ENCODE measurements at places on chromosomes 5 and 9. TPM values are rescaled to one million over a fixed set of nuclear protein-coding genes. Genes with fewer than 3 reads are reported as not detected.

Gene OR4F3
- total RNA-seq = not detected

Gene ACSL6
- 2.0 TPM for total RNA-seq

- no peak overlapping the region for H3K27ac ChIP-seq
- H3K36me3 ChIP-seq = no peaks in the 10 kb centered on the region
- no peak for DNase-seq
Observed at GRCh38 chr9:18487611-18488010, 13.7 kb downstream of the ADAMTSL1 start.

- DNase-seq = no peak
- no peak overlapping the region for H3K4me3 ChIP-seq
- peaks cover 13% of the 10 kb centered on the region for H3K4me1 ChIP-seq
- H3K36me3 ChIP-seq = no peaks in the 10 kb centered on the region
- no peaks in the 10 kb centered on the region for H3K27me3 ChIP-seq
Observed at GRCh38 chr5:59648038-59648831, 245.3 kb downstream of the PDE4D start.

- peaks cover 62% of the 10 kb centered on the region for H3K4me1 ChIP-seq
- no peaks in the 10 kb centered on the region for H3K36me3 ChIP-seq
- peak overlapping the region; percentile 33 for H3K27ac ChIP-seq
- no peak overlapping the region for H3K4me3 ChIP-seq
- H3K27me3 ChIP-seq = no peaks in the 10 kb centered on the region
Observed at GRCh38 chr9:113399646-113400200, 1.4 kb downstream of the ALAD start.

DNA sequence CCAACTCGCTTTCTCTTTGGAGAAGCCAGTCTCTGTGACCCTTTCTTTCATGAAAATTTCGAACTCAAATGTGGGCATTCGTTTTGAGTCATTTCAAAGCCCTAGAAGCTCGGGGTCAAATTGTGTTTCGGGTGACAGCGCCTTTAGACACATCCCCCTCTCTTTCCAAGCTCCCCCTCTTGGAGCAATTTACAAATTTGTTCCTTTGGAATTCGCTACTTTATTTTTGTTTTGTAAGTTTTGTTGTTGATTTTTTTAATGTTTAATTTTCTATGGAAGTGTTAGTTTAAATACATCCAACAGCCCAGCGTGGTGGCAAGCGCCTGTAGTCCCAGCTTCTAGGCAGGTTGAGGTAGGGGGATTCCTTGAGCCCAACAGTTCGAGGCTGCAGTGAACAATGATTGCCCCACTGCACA, 4.6 kb upstream of the BARX1 start:
- H3K4me3 ChIP-seq = no peak overlapping the region
- no peak for DNase-seq
- no peak overlapping the region for H3K27ac ChIP-seq
- H3K36me3 ChIP-seq = no peaks in the 10 kb centered on the region
- H3K27me3 ChIP-seq = peaks cover 1% of the 10 kb centered on the region
- peaks cover 39% of the 10 kb centered on the region for H3K4me1 ChIP-seq

DNA sequence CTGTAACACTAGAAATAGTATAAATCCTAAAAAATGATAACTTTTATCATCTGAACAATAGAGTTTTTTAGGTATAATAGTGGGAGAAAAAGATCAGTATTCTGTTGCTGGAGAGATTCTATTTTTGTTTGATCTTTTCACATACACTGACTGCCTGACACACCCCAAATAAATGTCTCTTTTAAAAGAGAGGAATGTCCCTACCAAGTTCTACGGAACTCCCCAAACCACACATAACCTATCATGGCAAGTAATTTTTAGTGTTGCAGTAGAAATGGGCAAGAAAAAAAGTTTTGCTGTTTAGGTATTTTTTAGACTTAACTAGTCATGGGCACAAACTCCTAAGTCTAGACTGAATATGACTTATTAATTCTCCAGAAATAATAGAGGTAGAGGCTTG, 139.1 kb downstream of the ELAVL2 start:
- H3K4me1 ChIP-seq = no peaks in the 10 kb centered on the region
- H3K27ac ChIP-seq = no peak overlapping the region
- DNase-seq = no peak
- no peaks in the 10 kb centered on the region for H3K27me3 ChIP-seq
- no peak overlapping the region for H3K4me3 ChIP-seq

Gene HBEGF
- total RNA-seq = 3.1 TPM

Gene HTR1A
- not detected for total RNA-seq

Gene C8G
- total RNA-seq = not detected

Gene UGT3A2
- total RNA-seq = not detected

Gene FOXD4L5
- total RNA-seq = not detected

DNA sequence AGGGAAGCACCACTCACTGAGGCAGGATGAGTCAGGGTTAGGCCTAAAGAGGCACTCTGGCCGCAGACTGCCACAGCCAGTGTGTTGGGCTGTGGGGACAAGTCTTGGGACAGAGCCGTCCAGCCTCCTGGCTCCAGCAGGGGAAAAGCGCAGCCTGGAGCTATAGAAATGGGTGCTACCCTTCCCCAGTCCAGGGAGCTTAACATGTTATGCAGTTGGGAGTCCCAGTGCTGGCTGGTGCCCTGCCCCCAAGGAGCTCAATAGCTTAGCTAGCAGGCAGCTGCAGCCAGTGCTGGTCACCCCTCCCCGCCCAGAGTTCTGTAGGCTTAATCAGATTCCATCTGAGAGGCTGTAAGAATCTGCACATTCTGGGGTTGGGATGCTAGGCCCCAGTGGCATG, 399.6 kb upstream of the TUSC1 start:
- no peak overlapping the region for H3K27ac ChIP-seq
- H3K4me3 ChIP-seq = no peak overlapping the region
- no peaks in the 10 kb centered on the region for H3K4me1 ChIP-seq

GRCh38 chr5:78727786-78728761, 79.5 kb upstream of the LHFPL2 start:
- H3K4me3 ChIP-seq = no peak overlapping the region
- H3K27me3 ChIP-seq = no peaks in the 10 kb centered on the region
- H3K36me3 ChIP-seq = no peaks in the 10 kb centered on the region
- H3K27ac ChIP-seq = no peak overlapping the region
- no peak for DNase-seq
- no peaks in the 10 kb centered on the region for H3K4me1 ChIP-seq

DNA sequence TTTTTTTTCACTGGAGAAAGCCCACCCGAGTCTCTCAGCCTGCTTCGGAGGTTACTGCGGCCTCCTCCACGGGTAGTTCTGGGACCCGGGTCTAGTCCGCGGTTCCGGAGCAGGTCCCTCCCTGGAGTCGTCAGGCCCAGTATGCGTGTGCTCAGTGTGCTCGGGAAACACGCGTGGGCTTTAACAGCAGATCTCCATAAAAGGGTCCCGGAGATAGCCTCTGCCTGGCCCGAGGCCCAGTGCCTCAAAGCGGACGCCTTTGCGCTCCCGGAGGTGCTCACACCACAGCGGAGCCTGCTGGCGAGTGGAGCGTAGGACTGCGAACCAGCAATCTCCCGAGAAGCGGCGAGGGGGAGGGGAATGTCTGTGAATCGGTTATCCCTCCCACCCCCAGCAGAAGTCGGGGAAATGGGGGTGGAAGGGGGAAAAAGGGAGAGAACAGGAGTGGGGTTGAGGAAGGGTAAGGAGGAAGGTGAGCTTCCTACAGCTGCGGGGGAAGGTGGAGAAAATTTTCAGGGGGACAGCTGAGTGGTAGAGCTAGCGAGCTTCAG, 28.7 kb downstream of the CDKN2A start:
- peaks cover 40% of the 10 kb centered on the region for H3K27me3 ChIP-seq
- no peak overlapping the region for H3K27ac ChIP-seq
- DNase-seq = peak; percentile 57
- H3K4me3 ChIP-seq = no peak overlapping the region
- no peaks in the 10 kb centered on the region for H3K36me3 ChIP-seq

GRCh38 chr5:92662741-92663140, 918.3 kb downstream of the NR2F1-AS1 start:
- no peaks in the 10 kb centered on the region for H3K27me3 ChIP-seq
- no peak overlapping the region for H3K27ac ChIP-seq
- H3K4me1 ChIP-seq = no peaks in the 10 kb centered on the region
- no peak overlapping the region for H3K4me3 ChIP-seq
- no peak for DNase-seq
- no peaks in the 10 kb centered on the region for H3K36me3 ChIP-seq

DNA sequence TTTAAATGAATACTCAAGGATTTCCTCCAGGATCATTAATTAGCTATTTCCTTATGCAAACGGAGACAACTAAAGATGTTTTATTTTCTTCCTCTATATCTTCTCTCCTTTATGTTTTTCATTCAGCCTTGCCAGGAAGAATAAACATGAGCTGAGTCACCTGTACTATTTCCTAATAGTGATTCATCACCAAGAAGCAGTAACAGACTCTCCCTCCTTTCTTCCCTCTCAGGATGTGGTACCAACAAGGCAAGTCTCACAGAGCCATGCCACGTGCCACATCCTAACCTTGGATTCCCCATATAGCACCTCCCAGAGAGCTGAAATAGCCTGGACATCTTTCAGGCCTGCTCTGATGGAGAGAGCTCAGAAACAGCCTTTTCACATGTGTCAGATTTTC, 758.6 kb upstream of the DMAC1 start:
- H3K27ac ChIP-seq = no peak overlapping the region
- no peaks in the 10 kb centered on the region for H3K4me1 ChIP-seq
- no peaks in the 10 kb centered on the region for H3K27me3 ChIP-seq
- no peaks in the 10 kb centered on the region for H3K36me3 ChIP-seq
- no peak overlapping the region for H3K4me3 ChIP-seq

Gene SPATA31E1
- not detected for total RNA-seq

- H3K27me3 ChIP-seq = no peaks in the 10 kb centered on the region
- H3K36me3 ChIP-seq = no peaks in the 10 kb centered on the region
- DNase-seq = peak; percentile 94
- peaks cover 38% of the 10 kb centered on the region for H3K4me1 ChIP-seq
- H3K4me3 ChIP-seq = no peak overlapping the region
Observed at GRCh38 chr5:137075163-137075970, 423.8 kb downstream of the SPOCK1 start.

All from body of pancreas (tissue), 4 donors.